ENCODE measurements at places on chromosomes 5 and 9.

GRCh38 chr9:126524353-126525077 lies 89.2 kb upstream of the LMX1B start:
- no peak for DNase-seq

DNA sequence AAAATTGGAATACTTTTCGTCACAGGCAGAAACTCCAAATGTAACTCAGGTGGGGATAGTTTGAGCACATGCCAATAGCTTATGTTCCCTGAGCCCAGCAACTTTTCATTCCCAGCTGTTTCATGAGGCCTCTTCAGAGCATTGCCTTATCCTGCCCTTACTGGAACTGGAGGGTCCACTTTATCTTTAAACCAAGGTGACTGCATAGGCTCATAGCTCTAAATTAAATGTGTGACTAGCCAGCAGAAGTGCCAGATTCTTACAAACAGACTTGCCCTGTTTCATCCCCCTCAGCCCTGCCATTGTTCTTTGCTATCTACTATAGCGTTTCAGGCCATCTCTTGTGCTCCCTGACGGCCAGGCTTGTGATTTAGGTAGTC lies 8.1 kb upstream of the LCP2 start:
- no peak for DNase-seq

DNA sequence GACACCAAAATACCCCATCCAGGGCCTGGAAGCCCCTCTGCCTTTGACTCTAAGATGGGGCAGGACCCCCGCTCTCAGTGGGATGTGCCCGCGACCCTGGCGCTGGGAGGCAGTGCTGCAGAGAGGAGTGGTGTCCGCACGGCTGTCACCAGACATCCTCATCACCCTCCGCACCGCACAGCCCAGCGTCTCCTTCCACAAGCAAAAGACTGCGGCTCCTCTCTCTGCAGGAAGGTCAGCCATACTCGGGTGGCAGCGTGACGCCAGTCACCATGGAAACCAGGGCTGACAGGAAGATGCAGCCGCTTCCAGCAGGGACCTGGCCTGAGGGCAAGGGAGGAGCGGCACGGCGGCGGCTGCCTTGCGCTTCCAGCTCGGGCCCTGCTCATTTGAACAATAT lies 17.1 kb upstream of the SLC6A3 start:
- no peak for DNase-seq

- DNase-seq: no peak
Observed at GRCh38 chr9:75532233-75533050, 358.0 kb upstream of the PCSK5 start.

GRCh38 chr5:55713871-55714270 lies 1.7 kb upstream of the SLC38A9 start:
- DNase-seq: no peak

DNA sequence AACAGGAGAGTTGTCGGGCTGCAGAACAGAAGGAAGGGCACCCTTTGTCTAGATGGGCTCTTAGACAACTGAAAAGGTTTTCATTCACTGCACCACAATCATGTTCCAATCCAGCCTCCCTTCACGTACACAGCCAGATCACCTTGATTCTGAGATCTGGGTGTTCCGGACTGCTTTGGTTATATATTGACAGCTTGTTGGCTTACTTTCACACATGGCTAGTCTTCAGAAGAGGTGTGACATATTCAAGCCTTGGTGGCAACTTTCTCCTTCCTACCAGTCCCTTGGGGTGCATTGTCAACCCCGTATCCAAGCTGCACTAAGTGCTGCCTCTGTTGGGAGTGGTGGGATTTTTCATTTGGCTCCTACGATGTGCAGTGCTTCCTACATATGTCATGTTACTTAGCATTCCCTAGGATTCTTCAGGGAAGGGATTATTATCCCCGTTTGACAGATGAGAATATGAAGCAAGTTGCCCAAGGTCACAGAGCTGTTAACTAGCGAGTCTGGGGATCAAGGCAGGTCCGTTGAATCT lies 100.6 kb downstream of the LIFR start:
- no peak for DNase-seq

DNA sequence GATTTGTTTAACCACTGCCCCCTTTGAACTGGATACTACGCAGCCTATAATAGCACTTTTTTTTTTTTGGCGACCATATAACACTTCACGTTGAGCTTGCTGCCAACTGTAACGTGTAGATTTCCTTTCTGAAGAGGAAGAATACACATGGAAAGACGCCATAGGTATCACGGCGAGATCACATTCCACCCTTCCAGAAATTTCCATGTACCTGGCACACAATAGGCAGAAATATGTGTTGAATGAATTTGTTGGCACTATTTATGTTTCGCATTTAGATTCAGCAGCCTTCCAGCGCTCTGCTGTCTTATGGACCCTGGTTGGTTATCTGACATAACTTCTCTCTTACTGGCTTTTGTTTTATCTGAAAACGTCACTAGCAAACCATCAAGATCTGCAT lies 250.3 kb downstream of the SLIT3 start:
- no peak for DNase-seq

DNA sequence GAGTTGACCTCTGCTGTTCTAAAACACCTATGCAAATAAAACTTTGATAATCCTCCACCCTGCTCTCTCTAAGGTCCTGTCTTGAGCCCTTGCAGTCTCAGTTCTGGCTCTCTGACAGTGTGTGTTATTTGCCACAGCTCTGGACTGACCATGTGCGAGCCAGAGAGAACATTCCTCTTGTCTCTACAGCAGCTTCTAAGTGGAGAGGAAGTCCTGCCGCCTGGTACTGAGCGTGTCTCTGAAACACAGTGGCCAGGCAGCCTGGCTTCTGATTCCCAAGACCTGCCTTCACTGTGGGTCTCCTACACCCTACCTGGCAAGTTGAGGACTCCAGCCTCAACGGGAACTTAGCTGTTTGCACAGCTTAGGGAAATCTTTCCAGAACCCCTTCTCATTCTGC lies 61.6 kb downstream of the ENTREP1 start:
- no peak for DNase-seq

GRCh38 chr5:159915904-159916840 lies at the start of gene ADRA1B:
Gene ADRA1B, plus strand, starts transcription at chr5:159916482. Its CDS starts 424 bp downstream, at chr5:159916906.
- peak; percentile 88 for DNase-seq

DNA sequence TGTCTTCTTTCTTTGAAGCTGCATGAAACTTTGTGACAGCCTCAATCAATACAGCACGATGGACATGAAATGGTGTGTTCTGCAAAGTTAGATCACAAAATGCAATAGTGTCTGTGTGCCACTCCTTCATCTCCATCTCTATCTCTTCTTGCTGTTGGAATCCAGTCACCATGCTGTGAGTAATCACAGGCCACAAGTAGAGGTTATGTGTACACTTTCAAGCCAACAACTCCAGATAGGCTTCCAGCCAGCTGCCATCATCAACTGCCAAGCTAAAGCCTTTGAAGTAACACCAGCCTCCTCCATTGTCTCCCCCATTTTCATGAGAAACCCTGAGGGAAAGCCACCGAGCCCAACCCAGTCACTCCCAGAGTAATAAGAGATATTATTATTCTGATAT lies 360.6 kb downstream of the PTPRD start:
- DNase-seq: peak; percentile 11

- no peak for DNase-seq
Observed at GRCh38 chr9:15299374-15299939, 7.6 kb downstream of the TTC39B start.

DNA sequence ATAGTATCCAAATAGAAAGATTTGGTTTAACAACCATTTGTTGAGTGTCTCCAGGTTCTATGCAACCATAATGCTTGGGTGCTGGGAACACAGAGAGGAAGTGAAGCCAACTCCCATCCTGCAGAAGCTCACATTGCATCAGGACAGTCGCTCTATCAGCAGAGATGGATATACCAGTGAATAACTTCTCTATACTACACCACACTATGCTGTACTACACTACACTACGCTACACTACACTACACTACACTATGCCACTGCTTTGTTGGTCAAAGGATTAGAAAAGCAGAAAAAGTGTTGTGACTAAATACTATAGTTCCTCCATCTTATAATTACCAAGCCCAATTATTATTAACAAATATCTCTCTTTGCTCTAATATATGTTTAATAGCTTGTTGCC lies 89.2 kb upstream of the PRRC1 start:
- no peak for DNase-seq

DNA sequence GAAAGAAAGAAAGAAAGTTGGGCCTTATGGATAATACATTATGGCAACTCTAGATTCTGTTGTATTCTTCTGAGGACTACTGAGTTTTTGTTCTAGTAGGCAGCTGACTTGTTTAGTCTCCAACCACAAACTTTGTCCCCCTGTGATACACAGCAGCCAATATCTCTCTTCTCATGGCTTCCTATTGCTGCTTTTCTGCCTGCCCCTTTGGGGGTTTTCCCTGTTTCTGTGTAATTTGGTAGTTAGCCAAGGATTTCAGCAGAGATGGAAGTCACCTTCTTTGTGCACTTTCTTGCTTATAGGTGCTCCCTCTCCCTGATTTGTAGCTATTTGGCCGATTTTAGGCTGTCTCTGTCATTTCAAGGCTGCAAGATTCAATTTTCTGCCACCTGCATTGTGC lies 109.6 kb downstream of the FGF1 start:
- DNase-seq: no peak
